8988T (cell line): ENCODE measurements at places on chromosomes 16 and 17.

DNA sequence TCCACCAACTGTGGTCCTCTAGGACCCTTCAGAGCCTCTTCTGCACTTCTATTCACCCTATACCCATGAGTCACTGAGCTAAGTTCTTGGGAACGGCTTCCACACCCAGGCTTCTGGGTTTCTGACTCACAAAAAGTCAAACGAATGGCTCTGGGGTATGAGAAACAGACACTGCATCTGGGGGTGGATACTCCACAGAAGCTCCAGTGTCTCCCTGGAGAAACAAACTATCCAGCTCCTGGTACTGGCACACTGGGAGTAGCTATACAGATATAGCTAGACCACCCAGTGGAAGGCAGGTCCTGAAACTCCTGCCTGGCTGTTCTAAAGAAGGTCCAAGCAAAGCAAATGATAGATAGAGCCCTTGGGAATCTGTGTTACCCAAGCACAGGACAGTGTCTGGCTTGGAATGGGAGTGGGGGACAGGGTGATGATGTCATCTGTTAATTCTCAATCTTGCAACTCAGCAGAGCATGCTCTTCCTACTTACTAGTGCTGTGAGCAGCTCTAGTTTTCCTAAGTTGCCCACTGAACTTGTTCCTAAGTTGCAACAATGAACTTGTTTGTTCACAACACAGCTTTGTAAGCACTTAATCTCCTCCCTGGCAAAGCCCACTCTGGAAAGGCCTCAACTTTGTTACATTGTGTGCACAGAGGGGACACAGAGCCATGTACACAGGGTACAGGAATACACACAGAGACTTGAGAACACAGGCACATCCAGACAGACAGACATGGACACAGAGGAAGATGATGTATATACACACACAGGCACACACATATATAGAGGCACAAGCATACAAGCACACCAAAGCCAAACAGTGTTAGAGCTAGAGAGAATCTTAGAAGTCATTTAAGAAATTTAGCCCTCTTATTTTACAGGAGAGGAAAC is 6.7 kb downstream of the MMP28 start:
- no peak for DNase-seq

DNA sequence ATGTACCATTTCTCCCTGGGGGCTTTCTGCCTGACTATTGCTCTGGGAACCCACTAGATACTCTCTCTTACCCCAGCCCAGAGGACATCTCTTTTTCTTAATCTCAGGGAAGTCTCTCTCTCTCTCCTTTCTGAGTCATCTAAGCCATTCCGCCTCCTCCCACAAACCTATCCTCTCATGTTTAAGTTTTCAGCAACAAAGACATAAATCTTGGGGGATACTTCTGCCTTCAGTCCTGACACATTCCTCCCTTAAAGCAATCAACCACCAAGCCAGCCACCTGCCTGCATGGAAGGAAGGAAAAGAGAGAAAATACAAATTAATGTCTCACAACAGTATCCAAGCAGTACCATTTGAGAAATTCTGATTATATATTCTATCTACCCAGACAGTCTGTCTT is 128.8 kb downstream of the HS3ST2 start:
- no peak for DNase-seq

- DNase-seq, result no peak
Measured at GRCh38 chr16:79668502-79668901, 68.0 kb upstream of the MAF start.

DNA sequence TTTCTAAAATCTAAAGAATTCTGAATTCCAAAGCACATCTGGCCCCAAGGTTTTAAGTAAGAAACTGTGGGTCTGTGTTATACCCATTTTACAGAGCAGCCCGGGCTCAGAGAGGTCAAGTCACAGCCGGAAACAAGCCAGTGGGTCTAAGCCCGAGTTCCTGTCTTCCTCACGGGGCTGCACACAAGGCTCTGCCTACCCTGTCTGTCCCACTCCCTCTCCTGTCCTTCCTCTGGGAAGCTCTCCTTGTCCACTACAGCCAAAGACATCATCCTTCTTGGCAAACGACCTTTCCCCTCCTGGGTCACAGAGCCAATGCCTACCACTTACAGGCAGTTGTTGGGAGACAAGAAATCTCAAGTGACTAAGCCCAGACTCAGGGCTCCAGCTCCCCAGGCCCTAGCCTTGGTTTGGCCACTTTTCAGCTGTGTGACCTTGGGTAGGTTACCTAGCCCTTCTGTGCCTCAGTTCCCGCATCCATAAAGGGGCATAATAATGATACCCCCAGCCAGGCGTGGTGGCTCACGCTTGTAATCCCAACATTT is 55.6 kb upstream of the MAP3K14 start:
- no peak for DNase-seq

DNA sequence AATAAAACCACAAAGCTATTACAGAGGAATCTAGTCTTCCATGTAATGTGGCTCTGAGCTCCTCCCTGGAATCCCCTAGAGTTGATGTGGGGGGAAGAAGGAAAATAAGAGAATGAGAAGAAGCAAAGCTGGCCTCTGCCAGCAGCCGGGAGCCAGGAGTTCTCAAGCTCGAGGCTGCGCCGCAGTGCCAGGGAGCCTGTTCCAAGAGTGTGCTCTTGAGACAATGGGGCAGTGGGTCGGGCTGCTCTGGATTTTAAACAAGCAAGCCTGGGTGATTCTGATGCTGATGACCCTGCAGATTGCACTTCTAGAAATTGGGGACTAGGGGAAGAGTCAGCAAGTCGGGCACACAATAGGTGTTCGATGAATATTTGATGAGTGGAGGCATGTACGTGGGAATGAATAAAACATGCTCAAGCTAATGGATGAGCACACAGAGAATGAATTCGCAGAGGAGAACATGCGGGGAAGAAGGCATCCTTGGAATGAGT is 119.9 kb downstream of the CMIP start:
- DNase-seq, result no peak
